ENCODE measurements at places on chromosomes 12 and 14.

GRCh38 chr14:22598896-22599244 lies 770 bp downstream of the ABHD4 start:
- peak; percentile 52 for DNase-seq

DNA sequence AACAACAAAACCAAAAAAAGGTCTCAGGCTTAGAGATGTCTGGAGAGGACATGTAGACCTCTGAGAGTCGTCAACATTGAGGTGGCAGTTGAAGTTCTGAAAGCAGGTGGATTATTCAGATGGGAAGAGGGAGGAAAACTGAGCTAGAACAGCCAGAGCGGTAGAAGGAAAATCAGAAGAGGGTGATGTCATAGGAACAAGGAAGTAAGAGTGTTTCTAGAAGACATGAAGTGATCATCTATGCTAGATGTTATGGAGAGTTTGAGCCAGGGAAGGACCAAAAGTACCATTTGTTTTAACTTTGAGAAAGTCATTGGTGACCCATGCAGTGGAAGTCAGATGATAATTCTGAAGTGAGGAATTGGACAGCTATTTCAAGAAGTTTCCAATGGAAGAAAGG lies 316.2 kb upstream of the RGS6 start:
- DNase-seq, result no peak

GRCh38 chr12:82838131-82838551 lies 151.4 kb downstream of the TMTC2 start:
- no peak for DNase-seq

- no peak for DNase-seq
Observed at GRCh38 chr14:68694516-68695235, 98.2 kb downstream of the ZFP36L1 start.

GRCh38 chr12:103834942-103835341 lies 6.1 kb downstream of the NT5DC3 start:
- DNase-seq, result no peak

DNA sequence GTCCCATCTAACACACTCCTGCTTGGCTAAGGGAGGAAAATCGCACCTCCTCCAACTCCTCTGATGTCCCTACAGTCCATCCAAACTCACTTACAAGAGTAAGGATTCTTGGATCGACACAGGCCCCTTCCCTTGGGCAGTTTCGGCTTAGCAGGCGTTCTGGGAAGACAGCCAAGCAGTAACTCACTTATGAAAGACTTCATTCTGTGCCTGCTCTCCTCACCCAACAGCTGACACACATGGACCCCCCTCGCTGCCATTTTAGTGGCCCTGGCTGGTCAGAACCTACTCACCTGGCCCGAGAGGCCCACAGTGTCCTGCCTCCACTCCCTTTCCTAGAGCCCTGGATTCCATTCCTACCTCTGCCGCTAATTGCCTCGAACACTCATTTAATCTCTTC lies 52.3 kb upstream of the BCL2L14 start:
- no peak for DNase-seq

- peak; percentile 61 for DNase-seq
Observed at GRCh38 chr12:75542942-75543341, 31.5 kb upstream of the KRR1 start.

DNA sequence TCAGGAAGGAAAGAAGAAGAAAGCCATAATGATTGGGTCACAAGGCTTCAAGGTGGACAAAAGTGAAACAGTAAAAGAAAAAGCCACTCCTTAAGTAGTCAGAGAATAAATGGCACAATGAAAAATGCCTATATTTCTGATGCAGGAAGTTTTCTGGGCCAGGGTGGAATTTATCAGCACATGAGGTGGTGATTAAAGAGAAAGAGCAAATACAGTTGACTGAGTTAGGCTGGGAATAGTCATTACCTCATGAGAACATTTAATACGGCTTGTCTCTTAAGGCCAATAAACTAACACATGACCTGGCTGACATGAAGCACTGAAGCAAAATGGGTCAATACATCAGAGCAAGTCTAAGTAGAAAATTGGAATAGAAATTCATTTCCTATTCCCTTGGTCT lies 499.7 kb downstream of the TMTC2 start:
- no peak for DNase-seq

DNA sequence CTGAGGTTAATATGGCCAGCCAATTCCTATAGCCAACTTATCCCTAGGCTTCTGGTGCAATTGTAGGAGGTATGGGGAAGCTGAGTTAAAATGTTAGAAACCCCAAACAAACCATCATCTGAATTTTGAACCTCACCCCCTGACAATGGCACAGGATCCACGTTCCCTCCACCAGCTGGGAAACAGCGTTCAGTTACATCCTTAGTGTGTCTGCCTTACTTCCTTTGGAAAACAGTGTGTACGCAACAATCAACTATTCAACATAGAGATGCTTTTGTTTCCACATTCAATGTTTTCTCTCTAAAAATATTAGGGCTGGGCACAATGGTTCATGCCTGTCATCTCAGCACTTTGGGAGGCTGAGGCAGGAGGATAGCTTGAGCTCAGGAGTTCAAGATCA lies 203.4 kb downstream of the TTC7B start:
- DNase-seq, result no peak

DNA sequence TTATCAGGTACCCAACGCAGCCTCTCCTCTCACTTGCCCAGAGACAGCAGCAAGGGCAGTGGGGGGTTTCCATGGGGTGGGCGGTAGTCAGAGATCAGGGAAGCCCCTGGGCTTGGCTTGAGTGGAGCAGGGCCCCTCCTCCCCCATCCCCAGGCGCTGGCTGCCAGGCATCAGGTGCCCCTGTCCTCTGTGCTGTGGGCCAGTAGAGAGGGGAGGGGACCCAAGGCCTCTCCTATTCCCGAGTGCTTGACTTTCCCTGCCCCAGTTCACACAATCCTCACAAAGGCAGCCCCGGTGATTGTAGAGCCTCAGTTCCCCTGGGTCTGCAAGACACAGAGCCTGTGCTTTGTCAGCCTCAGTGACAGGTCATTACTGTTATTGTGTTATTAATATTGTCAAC lies 57.7 kb downstream of the MVK start:
- DNase-seq, result no peak

DNA sequence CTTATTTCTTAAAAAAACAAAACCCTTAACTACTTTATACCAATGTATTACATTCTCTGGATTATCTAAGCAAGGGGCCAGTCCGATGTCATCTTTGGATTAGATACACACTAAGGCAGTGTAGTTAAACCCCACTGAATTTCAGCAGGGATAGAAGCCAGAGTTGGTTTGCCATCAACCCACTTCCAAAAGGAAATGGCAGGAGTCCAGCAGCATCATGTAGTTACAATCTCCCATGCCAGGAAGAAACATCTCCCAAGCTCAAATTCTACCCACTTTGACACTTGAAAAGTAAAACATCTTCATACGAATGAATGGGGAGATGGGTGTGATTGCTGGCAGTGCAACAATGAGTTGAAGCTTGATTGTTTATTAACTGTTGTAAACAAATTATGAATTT lies 203.5 kb upstream of the PLXNC1 start:
- no peak for DNase-seq

GRCh38 chr12:87687362-87687761 lies 341.8 kb downstream of the C12orf50 start:
- no peak for DNase-seq

DNA sequence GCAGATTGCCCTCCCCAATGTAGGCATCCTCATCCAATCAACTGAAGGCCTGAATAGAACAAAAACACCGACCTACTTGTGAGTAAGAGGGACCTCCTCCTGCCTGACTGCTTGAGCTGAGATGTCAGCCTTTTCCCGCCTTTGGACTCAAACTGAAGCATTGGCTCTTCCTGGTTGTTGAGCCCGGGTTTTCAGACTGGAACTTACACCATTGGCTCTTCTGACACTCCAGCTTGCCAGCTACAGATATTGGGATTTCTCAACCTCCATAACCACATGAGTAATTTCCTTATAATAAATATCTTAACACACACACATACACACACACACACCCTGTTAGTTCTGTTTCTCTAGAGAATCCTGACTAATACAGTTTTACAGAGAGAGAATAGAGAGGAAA lies 173.4 kb upstream of the NTF3 start:
- DNase-seq, result no peak

GRCh38 chr12:49838973-49839633 lies 3.8 kb downstream of the BCDIN3D start:
- peak; percentile 81 for DNase-seq

DNA sequence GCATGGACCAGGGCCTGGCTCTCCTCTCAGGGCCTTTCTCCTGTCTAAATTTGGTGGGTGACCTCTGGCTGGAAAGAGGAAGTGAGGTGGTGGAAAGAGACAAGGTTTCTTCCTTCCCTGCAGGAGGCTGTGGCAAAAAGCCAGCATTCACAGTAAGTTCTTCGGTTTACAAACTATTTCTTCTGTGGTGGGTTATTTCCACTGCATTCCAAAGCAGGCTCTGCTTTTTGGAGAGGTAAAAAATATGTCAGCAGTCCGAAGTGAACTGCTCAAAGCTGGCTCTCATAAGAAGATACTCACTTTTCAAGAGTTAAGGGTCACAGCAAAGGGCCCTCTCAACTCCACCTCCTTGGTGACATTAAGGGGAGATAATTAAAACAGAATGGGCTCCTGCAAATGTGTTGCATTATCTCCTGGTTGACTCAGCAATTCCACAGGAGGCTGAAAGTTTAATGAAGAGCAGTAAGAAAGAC lies 48.9 kb upstream of the POC1B start:
- peak; percentile 87 for DNase-seq

DNA sequence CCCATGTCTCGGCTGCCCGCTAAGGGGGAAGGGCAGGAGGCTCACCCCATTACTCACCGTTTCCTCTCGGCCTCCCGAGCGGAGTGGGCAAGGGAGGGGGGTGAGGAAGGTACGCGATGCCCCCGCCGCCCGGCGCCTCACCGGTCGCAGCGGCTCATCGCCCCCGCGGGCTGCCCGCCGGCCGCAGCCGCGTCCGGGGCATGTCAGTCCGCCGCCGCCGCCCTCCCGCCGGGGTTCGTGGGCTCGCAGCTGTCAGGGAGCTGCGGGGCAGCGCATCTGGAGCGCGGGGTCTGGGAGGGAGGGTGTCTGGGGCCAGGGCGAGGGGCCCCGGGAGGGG lies 461 bp downstream of the SLC8A3 start:
- no peak for DNase-seq

DNA sequence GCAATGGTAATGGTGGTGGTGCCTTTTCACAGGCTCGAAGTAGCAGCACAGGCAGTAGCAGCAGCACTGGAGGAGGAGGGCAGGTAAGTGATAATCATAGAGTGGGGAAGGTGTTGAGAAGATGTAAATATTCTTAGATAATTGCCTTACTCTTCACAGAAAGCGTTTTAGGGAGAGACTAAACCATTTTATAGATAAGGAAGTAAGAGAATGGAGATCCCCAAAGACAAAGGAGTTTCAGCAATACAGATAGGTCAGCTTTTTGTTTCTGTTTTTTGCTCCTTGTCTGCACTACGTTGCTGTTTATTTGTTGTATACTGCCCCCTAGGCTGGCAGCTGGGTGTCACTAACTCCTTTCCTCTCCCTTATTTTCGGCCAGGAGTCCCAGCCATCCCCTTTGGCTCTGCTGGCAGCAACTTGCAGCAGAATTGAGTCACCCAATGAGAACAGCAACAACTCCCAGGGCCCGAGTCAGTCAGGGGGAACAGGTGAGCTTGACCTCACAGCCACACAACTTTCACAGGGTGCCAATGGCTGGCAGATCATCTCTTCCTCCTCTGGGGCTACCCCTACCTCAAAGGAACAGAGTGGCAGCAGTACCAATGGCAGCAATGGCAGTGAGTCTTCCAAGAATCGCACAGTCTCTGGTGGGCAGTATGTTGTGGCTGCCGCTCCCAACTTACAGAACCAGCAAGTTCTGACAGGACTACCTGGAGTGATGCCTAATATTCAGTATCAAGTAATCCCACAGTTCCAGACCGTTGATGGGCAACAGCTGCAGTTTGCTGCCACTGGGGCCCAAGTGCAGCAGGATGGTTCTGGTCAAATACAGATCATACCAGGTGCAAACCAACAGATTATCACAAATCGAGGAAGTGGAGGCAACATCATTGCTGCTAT lies 2.0 kb downstream of the SP1 start:
- peak; percentile 81 for DNase-seq

DNA sequence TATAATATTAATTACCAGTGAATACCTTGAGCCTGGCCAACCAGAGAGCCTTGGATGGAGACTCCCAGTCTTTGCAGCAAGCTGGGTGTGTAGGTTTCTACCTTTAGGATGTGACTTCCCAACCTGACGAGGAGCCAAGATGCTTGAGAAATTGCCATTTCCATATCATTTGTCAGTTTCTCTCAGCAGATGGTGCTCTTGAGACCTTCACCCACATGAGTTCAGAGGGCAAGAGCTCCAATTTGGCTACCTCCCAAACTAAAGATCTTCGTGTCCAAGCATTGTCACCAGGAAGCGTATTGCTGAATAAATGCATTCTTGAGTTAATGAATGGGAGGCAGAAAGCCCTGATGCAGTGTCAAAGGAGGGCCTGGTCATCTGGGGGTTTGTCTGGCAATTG lies 106.4 kb upstream of the TBX5 start:
- DNase-seq, result no peak

GRCh38 chr14:96195441-96196081 lies 9.1 kb upstream of the BDKRB2 start:
- no peak for DNase-seq

DNA sequence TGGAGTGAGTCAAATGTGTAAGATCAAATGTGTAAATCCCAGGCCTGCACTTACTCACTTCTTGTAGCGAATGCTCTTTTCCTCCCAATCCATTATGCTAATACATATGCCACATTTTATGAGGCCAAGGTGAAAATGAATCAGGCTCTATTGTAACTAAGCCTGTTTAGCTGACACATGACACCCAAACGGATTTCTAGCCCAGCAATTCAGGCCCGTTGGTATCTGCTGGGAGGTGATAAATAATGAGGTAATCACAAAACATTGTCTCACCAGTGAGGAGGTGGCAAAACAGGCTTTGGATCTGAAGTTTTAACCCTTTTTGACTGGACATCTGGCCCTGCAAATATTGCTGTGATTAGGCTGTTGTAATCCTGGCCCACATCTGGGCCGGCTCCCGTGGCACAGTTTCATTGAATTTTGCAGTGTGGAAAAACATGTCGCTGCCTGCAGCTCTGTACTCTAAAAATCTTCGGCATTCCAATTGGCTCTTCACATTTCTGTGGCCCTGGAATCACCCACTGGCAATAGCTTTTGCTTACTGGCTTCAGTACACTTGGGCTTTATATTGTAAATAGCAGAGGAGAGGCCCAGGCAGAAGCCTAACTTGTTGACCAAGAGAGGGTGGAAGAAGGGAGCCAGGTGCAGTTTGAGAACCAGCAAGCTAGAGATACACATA lies 106.1 kb downstream of the PAX9 start:
- DNase-seq, result peak; percentile 86

DNA sequence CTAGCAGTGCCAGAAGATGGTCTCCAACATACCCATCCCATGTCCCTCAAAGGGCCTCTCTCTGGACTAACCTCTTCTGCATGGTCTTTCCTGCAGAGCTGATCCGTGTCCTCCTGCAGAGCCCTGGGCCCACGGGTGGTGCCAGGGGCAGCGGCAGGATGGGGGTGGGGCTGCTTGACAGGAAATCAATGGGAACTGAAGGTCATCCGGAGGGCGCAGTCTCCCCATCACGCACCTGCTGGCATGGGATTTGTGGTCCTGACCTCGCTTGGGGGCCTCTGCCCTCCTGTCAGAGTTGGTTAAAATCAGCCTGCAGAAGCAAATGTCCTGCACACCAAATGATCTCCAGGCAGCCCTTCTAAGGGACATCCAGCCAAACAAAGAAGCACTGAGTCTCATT lies 110.2 kb downstream of the DPF3 start:
- no peak for DNase-seq

Data from OCI-M1 (cell line).